Caudate nucleus (tissue), 63 donors: ENCODE measurements at places on chromosomes 13 and 19.

GRCh38 chr13:108575430-108575829, 54.0 kb upstream of the MYO16 start:
- no peak for DNase-seq

- no peak for DNase-seq
Observed at GRCh38 chr13:43401361-43401760, 378.0 kb downstream of the DNAJC15 start.

DNA sequence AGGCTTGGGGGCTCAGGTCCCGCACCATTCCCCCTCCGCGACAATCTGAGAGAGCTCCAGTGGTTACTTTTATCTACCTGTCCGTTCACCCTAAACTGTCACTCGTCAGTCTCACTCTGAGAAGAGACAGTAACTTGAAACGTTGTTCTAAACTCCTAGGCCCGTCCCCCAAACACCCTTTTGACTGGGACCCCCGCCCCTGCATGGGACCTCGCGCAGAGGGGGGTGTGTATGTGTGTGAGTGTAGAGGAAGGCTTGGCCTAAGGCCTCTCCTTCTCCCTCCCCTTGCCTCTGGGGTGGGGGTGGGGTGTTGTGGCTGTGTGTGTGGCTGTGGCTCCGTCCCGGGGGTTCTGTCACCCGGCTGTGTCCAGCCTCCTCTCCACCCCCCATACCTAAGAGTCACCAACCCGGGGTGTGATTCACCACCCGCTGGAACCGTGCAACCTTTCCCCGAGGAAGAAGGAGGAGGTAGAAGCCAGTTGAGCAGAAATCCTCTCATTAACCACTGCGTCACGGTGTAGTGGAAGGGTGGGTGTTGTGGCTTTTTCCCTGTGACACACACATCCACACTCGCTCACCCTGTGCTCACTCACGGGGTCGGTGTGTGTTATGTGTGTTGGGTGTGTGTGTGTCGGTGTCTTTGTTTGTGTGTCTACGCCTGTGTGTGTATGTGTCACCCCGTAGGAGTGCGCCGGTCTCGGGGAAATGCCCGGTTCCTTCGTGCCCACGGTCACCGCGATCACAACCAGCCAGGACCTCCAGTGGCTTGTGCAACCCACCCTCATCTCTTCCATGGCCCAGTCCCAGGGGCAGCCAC, 2.4 kb downstream of the FOSB start:
- DNase-seq = no peak

DNA sequence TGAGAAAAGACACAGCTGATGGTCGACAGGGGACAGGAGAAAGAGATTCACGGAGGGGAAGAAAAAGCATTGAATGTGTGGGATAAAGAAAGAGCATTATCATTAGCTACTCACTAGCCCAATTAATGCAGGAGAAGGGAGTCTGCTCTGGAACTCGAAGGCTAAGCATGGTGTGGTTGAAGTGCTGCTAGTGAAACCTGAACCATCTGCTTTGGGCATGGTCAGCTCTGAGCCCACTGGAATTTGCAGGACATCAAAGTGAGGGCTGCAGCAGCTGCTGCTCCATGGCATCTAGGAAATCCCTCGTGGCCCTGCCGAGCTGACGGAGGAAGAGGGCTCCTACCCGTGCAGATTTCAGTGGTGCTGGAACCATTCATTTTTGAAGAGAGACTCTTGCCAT, 320.3 kb downstream of the ATP8A2 start:
- no peak for DNase-seq

DNA sequence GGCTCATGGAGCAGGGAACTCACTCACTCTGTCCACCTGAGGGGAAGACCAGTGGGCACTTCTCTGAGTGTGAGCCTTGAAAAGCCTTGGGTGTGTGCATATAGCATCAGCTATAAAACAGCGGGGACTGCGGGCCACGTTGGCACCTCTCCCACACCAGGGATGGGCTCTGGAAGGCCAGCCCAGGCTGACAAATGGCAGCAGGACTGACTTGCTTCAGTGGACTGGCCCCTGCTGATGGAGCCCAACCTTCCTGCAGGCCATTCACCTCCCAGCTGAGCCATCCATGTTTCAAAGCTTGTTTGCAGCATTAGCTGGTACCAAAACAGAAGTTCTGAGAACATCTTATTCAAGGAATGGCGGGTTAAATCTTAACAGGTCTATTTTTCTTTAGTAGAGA, 21.0 kb downstream of the TSHZ3 start:
- DNase-seq = no peak

DNA sequence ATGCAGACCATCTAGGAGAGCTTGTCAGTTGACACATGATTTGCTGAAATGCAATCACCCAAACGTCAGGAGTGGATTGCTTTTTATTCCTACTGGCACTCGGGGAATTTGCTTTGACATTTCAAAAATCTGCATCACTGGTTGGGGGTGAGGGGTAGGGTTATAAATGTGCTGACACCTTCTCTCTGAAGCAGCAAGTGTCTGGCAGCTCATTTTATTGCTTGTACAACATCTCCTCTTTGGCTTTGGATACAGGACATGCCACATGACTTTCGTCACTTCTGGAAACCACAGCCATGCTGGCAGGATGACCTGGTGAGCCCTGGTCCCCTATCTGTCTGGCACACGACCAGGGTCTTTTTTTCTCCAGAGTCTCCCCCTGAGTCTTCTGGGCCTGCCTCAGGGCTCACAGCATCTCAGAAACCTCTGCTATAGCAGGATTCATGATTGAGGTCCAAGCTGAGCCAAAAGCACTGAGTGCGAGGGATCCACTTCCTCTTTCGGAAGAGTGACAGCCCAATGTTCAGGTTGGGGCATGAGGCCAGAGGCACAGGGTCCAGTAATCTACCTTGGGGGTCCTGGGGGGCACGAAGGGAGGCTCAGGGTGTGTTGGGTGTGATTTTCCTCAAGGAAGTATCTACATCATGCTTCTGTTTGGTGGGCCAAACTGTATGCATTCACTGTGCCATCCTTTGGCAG, 60.1 kb downstream of the HSPH1 start:
- no peak for DNase-seq

DNA sequence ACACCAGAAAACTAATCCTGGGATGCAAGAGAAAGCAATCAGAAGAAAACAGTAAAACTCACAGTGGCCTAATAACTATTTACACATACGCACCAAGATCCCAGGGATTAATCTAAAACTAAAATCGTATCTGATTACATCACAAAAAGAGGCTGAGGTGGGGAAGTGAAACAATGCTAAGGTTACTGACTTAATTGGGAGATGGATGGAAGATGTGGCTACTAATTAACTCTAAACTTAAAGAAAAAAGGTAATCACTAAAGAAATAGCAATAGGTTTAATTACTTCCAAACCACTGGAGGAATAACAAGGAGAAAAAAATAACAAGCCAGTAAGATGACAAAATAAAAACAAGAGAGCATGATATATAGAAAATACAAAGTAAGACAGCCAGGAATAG, 50.4 kb downstream of the NUFIP1 start:
- no peak for DNase-seq

GRCh38 chr13:78098249-78098648, 179.6 kb upstream of the EDNRB start:
- DNase-seq = no peak

DNA sequence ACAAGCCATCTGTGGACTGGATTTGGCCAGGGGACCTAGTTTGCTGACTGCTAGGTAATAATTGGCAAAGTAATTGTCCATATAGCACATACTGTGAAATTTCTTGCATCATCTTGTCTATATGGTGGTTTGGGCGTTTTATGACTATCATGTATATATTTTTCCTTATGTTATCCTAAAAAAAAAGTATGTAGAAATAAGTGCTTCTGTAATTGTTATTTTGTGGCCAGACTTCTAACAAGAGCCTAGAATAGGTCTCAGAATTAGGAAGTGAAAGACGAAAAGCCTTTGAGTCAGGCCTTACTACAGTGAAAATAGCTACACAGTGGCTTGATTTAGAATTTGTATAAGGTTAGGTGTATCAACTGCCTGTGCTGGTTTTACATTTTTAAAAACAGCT, 4.2 kb downstream of the FNDC3A start:
- no peak for DNase-seq

DNA sequence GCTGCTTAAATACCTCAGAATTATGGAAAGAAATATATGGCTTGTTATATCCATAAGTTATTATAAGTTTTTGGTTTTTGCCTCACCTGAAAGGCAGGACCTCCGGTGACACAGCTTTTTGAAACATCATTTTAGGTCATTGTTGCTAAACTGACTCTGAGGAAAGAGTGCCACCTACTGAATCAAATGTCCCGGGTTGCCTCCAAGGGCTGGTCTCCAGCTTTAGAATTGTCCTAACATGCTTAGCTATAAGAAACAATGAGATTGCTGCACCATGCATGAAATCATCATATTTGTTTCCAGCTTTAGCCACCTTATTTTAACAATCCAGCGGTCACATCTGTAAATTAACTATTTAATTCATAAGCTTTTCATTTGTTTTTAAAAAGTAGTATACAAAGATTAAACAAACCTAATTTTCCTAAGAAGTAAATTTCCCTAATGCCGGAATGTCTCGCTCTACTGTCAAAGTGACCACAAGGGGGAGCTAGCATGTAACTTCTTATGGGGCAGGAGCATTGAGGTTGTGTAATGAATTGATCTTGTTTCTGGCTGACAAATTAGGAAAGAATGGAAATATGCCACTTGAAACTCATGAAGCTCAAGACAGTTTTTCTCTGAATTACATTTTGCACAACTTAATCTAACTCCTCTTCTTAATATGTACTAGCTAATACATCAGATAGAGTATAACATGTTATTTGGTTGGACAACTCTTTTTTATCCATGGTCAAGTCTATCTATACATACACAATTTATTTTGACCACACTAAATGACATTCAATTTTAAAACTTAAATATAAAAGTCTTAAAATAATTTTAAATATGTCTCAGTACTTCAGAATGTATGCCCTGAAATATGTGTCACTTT, 6.7 kb upstream of the PCDH17 start:
- no peak for DNase-seq

GRCh38 chr13:33182729-33183128, 102.8 kb downstream of the STARD13 start:
- no peak for DNase-seq

GRCh38 chr13:40109351-40109844, 453.9 kb downstream of the COG6 start:
- DNase-seq = no peak

DNA sequence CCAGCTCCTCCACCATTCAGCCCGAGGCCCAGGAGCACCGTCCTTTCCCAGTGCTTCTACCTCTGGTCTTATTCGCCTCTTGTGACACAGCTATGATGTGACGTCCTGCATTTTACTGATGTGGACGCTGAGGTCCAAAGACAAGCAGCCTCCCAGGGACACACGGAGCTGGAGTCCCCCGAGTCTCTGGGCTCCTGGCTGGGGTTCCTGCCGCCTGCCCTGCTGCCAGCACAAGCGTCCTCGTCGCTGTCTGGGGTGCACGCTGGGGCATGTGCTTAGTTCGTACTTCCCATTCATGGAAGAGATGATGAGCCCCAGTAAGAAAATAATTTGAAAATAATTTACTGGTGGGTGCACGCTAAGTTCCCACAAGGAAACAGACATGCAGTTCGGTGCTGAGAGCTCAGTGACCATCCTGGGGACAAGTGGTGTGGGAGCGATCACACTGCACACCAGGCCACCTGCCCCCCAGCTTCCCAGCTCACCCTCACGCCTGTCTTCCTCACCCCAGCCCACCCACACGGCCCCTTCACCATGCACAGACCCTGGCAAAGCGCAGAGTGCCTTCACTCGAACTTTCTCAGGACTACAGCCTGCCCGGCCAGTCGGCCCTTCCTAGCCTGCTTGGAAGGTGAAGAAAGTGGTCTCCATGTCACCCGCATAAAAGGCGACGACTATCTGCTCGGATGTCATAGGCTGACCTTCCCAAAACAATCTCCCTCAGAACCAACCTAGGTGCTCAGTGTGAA, 14.2 kb upstream of the CFAP97D2 start:
- DNase-seq = no peak
